Dermis microvascular lymphatic vessel endothelial cell (primary cell): ENCODE measurements at places on chromosomes 5 and 9. TPM values are rescaled to one million over a fixed set of nuclear protein-coding genes. Genes with fewer than 3 reads are reported as not detected.

PCDHA12 gene
- under 0.01 TPM in 1 of 2 replicates, not detected in the other for total RNA-seq

AFAP1L1 gene
- 144 and 264 TPM in 2 replicates for total RNA-seq

BAAT gene
- total RNA-seq = under 0.01 TPM in 1 of 2 replicates, not detected in the other

PFN3 gene
- total RNA-seq = not detected in 2 replicates

GABRA6 gene
- total RNA-seq = not detected in 2 replicates

AJM1 gene
- total RNA-seq = 0.51 and 0.89 TPM in 2 replicates

ADRA1B gene
- under 0.01 TPM in 2 replicates for total RNA-seq

MACIR gene
- 4.0 and 5.1 TPM in 2 replicates for total RNA-seq

GOLM1 gene
- 21.2 and 33.9 TPM in 2 replicates for total RNA-seq

IL3 gene
- total RNA-seq = not detected in 2 replicates

C9 gene
- under 0.01 and 0.25 TPM in 2 replicates for total RNA-seq

PGM5 gene
- 48.9 and 219 TPM in 2 replicates for total RNA-seq

CKMT2 gene
- 0.13 and 0.38 TPM in 2 replicates for total RNA-seq

PPP1R26 gene
- 8.7 and 11.3 TPM in 2 replicates for total RNA-seq

CKS2 gene
- total RNA-seq = 89.4 and 102 TPM in 2 replicates

NUTM2G gene
- not detected in 2 replicates for total RNA-seq

SAXO1 gene
- not detected in 2 replicates for total RNA-seq

ELAVL2 gene
- 0.25 and 0.77 TPM in 2 replicates for total RNA-seq

OR1Q1 gene
- not detected in 2 replicates for total RNA-seq

RBM18 gene
- 5.3 and 5.7 TPM in 2 replicates for total RNA-seq

EGFL7 gene
- total RNA-seq = 330 and 460 TPM in 2 replicates

GRCh38 chr9:92614763-92615461 is 55.0 kb downstream of the IPPK start:
- no peak for DNase-seq

- peak; percentile 8 for DNase-seq
Observed at GRCh38 chr5:155726267-155726666, 600.7 kb upstream of the SGCD start.

DNA sequence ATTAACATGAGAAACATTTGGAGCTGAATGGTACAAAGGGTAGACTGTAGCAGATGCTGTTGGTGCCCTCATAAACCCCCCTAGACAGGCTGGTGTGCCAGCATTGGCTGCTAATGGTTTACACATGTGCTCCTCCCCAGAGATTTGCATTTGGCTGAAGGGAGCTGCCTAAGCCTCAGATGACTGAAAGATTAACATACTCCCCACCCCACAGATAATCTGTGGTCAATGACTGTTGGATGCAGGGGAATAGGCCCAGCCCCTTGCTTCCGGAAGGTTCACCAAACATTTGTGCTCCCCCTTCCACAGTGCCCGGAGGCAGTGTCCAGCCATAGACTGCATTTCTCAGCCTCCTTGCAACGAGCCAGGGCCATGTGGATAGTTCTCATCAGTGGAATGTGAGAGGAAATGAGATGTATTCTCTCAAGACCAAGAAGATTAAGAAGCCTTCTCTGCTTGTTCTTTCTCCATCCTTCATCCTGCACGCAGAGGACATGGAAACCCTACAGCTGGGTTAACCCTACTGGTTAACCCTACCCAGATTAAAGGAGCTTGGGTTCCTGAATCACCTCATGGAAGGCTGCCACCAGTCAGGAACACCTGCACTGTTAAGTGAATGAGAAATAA is 79.6 kb downstream of the PHAX start:
- DNase-seq = no peak

- no peak for DNase-seq
Observed at GRCh38 chr9:98367371-98367900, 112.0 kb upstream of the TBC1D2 start.

DNA sequence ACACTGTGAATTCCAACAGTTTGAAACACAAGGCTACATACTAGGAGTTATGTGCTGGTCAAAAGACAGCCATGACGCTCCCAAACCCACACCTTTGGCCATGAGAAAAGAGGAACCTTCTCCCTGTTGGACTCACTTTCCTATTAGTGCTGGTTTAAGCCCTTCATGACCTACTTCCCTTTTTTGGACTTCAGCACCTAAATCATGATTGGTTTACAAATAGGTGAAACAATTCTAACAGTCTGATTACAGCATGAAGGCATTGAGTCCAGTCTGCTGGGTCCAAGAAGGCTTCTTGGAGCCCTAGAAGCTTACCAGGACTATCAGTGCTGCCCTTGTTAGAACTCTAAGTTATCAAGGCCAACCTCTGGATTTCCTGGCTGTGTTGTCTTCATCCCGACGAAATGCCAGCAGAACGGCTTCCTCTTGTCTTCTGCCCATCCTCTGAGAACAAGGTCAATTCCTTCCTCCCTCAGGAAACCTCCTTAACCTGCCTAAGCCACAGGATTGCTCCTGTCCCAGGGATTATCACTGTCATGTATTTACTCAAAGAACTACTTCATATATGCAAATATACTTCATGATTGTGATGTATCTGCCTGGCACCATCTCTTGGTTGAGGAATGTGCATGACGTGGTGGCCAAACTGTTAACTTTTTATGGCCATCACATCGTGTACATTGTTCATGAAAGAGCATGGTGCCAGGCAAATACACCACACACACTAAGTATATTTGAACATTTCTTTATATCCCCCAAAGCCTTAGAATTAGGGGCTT is 83.6 kb downstream of the ANKH start:
- no peak for DNase-seq

DNA sequence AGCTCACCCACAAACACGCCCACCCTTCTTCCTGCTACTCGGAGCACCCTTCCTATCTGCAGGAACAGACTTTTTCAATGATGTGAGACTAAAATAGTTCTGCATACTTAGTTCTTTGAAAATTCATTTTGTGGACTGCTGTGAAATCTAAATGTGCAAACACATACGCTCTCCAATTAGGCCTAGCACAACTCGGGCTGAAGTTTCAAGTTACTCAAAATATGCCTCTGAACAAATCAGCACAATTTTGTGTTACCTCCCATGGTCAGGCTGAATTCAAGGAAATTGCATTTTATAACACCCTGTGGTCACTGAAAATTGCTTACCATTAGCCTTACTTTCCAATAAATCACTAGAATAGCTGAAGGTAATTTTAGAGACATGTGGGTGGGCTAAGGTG is 323.8 kb upstream of the ADCY2 start:
- DNase-seq = no peak

GRCh38 chr5:175290379-175290778 is 153.6 kb downstream of the DRD1 start:
- no peak for DNase-seq

GRCh38 chr9:88220652-88221051 is 82.4 kb upstream of the SPATA31C2 start:
- no peak for DNase-seq

DNA sequence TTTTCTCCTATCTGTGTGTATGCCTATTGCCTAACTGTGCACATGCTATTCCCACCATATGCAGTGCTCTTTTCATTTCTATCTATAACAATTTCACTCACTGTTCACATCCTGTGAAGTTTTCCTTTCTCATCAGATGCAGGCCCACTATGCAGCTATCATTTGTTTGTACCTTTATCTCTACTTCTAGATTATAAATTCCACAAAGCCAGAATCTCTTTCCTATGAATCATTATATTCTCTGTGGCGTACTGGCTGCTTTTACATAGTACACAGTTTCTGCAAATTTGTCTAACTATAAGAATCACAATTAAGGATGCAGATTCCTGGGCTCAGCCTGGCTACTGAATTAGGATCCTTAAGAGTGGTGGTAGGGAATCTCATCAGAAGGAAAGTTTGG is 600.8 kb upstream of the ARRDC3 start:
- DNase-seq = no peak

DNA sequence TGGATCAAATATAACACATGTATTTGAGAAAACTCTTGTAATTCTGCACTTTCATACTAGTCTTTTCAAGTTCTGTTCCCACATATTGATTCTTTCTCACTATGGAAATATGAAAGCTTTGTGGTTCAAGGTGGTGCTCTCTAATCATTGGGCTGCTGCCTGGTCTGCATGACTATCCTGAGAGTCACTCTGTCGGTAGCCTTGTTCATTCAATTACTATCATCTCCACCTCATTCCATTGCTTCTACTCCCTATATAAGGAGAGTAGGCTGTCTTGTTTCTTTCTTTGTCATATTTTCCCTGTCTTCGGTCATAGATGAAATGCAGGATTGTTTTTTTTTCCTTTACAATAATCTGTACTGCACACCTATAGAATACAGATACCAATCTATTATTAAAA is 341.4 kb upstream of the ACTBL2 start:
- no peak for DNase-seq

GRCh38 chr5:176733406-176734262 is 76.7 kb upstream of the UNC5A start:
- DNase-seq = no peak

DNA sequence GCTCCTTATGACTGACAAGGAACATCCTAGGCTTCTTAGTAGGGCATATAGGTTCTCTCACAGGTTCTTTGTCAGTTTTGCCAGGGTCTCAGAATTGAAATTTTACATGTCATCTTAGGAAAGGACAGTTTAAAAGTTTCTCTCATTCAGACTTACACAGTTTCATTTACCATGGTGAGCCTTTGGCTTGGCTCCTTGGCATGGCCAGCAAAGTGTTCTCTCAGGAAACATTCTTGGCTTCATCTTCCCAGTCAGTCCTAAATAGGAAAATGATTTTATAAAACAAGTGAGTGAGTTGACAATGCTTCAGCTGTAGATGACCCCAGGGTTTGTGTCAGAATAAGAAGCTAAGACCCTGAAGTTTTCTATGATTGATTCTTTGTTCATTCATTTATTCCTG is 191.6 kb downstream of the PCSK5 start:
- DNase-seq = no peak

GRCh38 chr5:6803981-6804550 is 90.8 kb downstream of the TENT4A start:
- no peak for DNase-seq

DNA sequence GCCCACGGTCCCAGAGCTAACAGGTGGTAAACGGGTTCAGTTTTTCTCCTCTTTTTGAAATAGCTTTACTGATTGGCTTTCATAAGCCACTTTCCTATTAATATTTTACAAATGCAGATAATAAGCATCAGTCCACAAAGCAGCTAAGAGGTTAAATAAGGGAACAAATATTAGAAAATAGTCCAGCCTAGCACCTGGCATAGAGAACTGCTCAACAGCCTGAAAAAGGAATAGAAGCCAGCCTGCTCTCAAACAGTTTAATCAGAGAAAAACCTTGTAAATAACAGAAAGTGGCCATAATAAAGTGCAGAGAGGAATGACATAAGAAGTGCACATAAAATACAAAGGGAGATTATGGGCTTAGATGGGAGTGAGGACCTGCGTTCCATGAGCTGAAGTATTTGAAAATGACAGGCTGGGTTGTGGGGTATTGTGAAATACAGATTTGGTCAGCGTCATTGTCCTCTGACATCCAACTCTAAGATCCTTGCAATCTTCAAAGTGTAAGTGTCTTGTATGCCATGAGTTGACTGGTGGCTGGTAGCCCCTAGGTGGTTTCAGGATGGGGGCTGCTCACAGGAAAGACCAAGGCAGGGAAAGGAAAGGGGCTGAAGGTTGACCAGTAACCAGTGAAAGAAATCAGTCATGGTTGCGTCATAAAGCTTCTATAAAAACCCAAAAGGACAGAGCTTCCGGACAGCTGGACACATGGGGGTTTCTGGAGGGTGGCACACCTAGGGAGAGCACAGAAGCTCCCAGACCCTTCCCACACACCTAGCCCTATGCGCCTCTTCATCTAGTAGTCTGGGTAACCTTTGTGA is 32.4 kb downstream of the MYO10 start:
- DNase-seq = no peak

- DNase-seq = no peak
Observed at GRCh38 chr5:124121198-124121597, 609.2 kb downstream of the CSNK1G3 start.

- DNase-seq = no peak
Observed at GRCh38 chr5:155508673-155509072, 495.1 kb downstream of the KIF4B start.

- DNase-seq = no peak
Observed at GRCh38 chr5:68499987-68500386, 284.4 kb downstream of the PIK3R1 start.

- no peak for DNase-seq
Observed at GRCh38 chr5:109868737-109869136, 179.0 kb downstream of the MAN2A1 start.

DNA sequence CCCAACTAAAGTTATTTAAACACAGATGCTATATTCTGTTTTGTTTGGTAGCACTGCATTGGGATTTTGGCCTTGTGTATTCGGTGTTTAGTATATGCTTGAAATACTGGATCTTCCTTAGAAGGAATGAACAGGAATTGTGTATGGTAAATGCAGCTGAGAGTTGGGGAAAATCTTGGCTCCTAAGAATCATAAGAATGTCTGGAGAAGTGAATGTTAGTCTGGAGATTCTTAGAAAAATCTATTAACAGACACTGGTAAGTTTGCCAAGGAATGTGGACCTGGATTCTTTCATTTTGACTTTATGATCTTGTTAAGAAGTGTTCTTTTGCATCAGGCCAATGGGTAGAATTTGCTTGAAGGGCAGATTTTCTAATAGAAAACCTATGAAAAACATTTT is 38.9 kb downstream of the SNX30 start:
- no peak for DNase-seq

DNA sequence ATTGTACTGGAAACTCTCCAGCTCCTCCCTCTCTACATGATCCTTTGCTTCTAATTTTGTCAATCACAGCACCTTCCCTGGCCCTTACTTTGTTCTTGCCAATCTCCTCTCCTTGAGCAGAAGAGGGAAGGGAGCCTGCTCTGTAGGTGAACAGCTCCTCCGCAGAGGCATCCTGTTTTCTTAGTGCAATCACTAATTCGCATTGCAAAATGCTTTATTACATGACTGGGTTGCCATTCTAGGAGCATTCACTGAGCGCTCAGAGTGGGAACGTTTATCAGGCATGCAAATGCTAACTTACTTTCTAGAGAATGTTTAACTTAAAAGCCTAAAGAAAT is 416 bp upstream of the SNX18 start:
- DNase-seq = no peak

DNA sequence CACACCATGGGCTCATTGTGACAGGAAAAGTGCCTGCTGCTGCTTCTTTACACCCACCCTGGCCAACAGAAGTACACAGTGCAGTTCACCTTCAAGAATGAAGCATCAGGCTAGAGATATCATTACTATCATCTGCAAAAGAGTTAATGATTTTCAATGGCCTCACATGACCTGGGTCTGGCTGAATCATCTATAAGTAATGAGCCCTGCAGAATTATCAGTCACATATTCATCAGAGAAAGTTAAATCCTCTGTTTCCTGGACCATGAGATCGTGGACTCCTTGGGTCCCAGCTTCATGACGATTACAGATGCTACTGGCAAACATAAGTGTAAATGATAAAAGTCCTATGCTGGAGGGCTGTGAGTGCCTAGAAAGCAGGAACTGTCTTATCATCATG is 8.3 kb downstream of the BAG1 start:
- DNase-seq = no peak

DNA sequence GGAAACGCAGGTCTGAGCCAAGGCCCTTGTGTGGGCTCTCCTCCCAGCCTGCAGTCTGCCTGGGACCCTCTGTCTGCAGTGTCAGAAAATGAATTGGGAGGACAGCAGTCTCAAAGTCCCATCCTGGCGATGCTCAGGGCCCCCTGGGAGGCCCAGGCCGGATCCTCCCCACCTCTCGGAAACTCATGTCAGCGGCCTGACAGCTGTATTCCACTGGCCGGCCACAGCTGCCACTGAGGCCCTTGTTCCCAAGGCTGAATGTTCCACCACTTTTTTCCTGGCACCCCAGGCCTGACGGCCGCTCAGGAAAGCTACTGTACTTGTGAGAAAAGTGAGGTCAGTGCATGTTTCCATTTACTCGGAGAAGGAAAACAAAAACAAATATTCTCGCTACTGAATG is 180.0 kb downstream of the FGF18 start:
- no peak for DNase-seq
